Glomerular endothelial cell (primary cell): ENCODE measurements at places on chromosomes 4 and X.
A peak's percentile ranks its signal among the peaks of the same experiment; 100 is the strongest.

- no peak for DNase-seq
Observed at GRCh38 chr4:169210504-169211118, 60.1 kb downstream of the SH3RF1 start.

GRCh38 chr4:123415977-123416376 is 19.4 kb downstream of the SPRY1 start:
- DNase-seq = no peak

DNA sequence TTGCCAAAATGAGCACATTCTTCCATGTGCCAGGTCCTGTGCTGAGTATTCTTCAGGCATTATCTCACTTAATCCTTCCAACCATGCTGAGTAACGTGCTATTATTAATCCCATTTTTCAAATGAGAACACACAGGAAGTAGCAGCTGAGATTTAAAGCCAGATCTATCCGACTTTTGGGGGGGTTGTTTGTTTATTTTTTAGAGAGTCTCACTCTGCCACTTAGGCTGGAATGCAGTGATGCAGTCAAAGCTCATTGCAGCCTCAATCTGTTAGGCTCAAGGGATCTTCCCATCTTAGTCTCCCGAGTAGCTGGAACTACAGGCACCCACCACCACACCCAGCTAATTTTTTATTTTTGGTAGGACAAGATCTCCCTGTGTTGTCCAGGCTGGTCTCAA is 55.5 kb upstream of the TRIM2 start:
- DNase-seq = no peak

GRCh38 chr4:177512646-177513045 is 70.4 kb upstream of the AGA start:
- no peak for DNase-seq

GRCh38 chr4:166400270-166400894 is 527.3 kb downstream of the TLL1 start:
- no peak for DNase-seq

- no peak for DNase-seq
Observed at GRCh38 chr4:67721770-67722597, 21.0 kb upstream of the UBA6 start.

- peak; percentile 22 for DNase-seq
Observed at GRCh38 chrX:24231131-24231540, 81.6 kb downstream of the ZFX start.

DNA sequence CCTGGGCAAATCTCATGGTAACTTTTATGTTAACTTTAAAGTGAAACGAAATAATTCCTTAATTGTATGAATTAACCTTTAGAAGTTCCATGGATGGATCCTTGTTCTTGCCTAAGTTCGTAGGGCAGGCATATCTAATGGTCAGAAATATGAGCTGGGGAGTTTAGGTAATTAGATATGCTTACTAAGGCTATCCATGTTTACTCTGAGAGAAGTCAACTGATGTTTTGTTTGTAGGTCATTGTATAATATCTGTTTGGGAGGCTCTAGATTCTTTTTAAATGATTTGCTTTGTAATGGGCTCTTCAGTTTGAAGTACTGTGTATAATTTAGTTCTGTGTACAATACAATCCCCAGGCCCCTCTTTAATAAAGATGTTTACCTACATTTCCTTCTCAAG is 117.0 kb downstream of the DCK start:
- DNase-seq = no peak

GRCh38 chr4:77007358-77008230 is 58.0 kb downstream of the SEPTIN11 start:
- no peak for DNase-seq

DNA sequence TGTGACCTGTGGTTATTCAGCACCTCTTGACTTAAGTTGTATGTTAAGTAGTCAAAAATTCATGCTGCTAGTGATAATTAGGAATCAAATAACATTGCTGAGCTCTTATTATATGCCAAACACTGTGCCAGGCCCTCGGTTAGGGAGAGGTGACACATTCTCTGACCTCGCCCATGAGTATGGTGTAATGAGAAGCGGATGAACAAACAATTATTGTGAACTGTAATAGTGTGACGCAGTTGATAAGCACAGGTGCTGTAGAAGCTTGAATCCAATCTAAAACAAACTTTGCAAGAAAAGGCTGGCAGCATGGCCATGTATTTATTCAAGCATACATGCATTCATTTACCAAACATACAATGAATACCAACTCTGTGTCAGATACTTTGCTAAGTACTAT is 303.5 kb upstream of the HS3ST1 start:
- DNase-seq = no peak

DNA sequence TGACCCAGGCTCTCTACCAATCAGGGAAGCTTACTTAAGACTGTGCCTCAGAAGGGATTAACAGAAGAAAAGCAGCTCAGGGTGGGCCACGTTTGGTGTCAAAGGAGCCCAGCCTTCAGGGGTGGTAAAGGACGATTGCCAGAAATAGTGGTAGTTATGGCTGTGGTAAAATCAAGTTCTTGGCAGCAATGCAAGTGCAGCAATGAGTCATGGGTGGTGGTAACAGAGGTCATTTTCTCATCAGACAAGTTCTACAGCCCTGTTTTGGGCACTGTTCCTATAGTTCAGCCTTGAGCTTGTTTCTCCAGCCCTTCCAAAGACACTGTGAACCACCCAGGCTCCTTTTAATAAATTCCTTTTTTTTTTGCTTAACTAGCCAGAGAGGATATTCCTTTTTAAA is 120.3 kb downstream of the EFHC2 start:
- no peak for DNase-seq

DNA sequence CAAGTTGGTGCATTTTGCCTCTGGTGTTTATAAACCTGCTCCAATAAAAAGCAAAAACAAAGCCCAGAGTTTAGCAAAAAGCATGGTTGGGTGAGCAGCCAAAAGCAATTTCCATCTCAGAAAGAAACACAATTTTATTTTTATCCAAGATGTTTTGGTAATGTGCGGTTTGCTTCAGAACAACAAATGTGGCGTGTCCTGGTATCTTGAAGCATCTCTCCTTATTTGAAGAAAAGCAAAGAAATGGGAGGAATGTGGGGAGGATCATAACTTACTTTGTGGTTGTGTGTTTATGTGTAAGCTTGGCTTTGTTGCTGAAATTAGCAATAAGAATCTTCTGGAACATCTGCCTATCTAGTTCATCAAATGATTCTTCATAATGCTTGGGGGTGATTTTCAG is 88.3 kb upstream of the DDX3X start:
- no peak for DNase-seq
